8988T (cell line): ENCODE measurements at places on chromosomes 7 and 10.

DNA sequence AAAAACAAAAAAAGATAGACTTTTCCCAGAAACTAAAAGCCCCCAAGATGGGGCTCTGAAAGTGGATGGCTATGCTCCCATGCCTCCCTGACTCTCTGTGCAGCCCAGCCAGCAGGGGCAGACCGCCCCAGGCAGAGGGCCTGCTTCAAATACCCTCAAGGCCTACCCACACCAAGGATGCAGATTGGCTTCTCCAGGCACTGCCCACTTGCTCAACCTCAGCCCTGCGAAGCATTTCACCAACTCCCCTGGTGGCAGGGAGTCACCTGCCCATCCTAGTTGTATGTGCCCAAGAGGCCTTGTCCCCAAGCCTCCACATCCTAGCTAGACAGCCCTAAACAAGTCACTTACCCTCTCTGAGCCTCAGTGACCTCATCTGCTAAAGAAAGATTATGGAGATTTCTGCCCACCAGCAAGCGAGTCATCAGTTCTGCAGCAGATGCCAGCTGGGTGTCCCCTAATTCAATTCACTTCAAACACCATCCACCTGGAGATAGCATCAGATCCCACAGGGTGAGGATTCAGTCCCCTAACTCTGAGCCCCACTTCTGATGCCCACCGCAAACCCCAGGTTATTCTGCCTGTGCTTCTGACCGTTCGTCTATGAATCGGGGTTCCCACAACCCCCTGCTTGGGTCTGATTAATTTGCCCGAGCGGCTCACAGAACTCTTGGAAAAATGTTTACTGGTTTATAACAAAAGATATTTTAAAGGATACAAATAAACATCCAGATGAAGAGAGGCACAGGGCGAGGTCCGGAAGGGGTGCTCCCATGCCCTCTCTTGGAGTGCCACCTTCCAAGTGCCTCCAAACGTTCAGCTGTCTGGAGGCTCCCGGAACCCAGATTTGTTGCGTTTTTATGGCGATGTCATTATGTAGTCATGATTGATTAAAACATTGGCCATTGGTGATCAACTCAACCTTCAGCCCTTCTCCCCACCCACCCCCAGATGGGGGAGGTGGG is 18.6 kb upstream of the ZMIZ1 start:
- DNase-seq = no peak

- no peak for DNase-seq
Observed at GRCh38 chr10:120539076-120539475, 82.0 kb downstream of the PLPP4 start.

- DNase-seq = no peak
Observed at GRCh38 chr10:29131952-29132547, 156.8 kb upstream of the LYZL1 start.

DNA sequence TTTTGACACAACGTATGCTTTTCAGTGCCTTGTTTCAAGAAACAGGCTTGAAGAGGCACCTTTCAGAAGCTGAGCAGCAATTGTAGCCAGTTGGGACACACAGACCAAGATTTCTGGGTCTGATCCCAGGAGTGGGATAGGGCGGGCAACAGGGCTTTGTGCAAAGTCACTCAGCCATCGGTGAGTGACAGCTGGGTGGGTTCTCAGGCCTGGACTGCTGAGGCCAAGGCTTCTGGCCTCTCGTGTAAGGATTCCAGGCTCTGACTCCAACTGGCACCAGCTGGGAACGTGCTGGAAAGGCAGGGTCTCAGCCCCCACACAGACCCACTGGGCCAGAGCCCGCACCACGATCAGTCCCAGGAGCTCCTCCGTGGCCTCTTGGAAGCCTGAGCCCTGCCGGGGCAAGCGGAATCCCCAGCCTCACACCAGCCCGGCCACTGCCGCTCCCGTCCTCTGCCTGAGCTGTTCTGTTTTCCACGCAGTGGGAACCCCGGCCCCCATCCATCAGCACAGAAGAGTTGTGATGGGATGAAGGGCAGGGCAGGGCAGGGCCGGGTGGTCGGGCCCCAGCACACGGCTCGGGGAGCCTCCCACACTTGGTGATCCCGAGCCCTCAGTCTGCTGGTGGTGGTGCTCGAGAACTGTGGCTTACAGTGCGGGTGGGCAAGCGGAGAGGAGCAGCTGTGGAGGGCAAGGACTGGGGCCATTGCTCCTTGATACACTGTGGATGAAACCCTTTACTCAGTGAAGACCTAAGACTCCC is 46.8 kb downstream of the VIPR2 start:
- DNase-seq = no peak

- peak; percentile 58 for DNase-seq
Observed at GRCh38 chr7:130733931-130734814, at the start of gene KLF14. KLF14 (minus strand) TSS chr7:130734207; CDS start chr7:130734033, 174 bp downstream.

- DNase-seq = no peak
Observed at GRCh38 chr7:46315891-46316290, 394.8 kb upstream of the IGFBP3 start.

GRCh38 chr10:116868722-116869121 is 19.4 kb downstream of the ENO4 start:
- DNase-seq = no peak

DNA sequence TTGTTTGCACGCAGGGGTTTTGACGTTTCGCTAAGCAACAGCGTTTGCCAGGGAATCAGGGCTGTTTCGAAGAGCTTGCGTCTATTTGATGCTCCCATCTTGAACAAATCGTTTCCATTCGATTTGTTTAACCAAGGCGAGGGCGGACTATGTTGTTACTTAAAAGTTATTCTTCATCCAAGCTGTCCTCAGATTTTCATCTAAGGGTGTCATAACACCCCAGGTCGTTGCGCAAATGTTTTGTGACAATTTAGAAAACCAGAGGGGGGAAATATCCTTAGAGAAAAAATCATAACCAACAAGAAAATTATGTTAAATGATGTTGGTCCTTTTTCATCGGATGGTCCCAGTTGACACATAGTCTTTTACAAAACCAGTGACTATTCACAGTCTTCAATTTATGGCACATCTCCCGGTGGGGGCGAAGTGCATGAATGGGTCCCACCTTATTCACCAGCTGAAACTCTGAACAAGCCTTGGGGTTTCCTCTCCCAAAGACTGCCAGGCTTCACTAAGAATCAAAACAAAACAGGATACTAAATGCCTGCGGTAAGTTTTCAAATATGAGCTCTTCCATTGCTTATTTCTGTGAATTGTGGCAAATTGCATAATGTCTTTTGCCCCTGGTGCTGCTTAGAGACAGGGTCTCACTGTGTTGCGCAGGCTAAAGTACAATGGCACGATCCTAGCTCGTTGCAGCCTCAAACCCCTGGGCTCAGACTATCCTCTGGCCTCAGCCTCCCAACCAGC is 109.9 kb downstream of the REEP3 start:
- DNase-seq = no peak

DNA sequence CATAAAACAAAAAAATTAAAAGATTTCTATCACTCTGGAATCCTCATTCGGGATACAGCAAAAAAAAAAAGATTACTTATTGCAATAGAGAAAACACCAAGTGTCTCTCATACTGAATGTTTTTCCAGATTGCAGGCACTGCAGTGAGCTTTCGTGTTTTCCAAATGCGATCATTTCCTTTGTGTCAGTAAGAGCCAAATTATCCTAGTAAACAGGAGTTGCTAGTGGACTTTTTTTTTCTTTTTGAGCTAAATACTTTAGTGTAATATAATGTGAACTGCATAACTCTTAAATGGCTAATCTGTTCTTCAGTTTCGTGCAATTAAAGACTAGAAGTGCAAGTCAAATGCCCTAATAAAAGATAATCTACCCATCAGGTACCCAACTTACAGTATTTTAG is 44.4 kb upstream of the TOMM7 start:
- DNase-seq = no peak

DNA sequence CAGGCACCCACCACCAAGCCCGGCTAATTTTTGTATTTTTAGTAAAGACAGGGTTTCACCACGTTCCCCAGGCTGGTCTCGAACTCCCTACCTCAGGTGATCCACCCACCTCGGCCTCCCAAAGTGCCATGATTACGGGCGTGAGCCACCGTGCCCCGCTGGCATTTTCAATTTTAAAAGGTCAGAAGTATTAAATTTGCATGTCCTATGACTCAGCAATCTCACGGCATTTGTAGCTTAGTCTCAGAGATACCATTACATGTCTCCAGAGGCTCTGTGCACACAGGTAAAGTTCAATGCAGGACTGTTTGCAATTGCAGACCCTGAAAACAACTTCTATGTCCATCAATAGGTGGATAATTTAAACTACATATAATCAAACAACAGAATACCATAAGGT is 99.2 kb downstream of the DLG5 start:
- DNase-seq = no peak

DNA sequence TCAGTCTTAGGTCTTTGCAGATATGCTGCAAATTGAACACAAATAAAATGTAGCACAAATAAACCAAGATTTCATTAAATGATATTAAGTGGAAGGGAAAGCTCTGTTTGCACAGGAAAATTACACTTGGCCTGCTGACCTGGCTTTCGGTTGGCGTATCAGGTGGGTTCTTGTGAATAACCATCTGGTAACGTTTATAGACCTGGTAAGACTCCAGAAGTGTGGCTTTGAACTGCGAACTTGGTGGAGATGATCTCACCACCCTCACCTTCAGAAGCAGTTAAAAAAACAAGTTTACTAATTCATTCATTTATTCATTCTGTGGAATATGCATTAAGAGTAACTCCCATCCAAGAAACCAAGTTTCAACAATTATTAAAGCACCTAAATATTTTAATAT is 28.1 kb downstream of the ATE1 start:
- DNase-seq = no peak

GRCh38 chr10:86535132-86535882 is 13.7 kb upstream of the WAPL start:
- DNase-seq = peak; percentile 91

- DNase-seq = peak; percentile 38
Observed at GRCh38 chr10:99854860-99855259, 72.4 kb downstream of the ABCC2 start.

- DNase-seq = no peak
Observed at GRCh38 chr10:78420946-78421735, 387.5 kb downstream of the RPS24 start.

- DNase-seq = peak; percentile 1
Observed at GRCh38 chr10:71079761-71080380, 132.5 kb upstream of the UNC5B start.

DNA sequence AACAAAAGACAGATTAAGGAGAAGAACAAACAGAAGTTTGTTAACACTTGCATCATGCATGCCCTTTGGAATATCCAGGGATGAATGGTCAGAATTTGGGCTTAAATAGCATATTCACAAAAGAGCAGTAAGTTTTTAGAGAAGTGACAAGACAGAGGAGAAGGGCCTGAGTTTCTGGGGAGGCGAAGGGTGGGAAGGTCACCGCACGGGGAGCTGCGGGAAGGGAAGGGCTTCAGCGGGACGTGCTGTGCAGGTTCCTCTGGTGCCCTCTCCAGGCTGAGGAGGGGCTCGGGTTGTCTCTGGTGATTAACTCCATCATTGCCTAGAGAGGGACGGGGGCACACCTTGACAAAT is 10.4 kb upstream of the ZNF22 start:
- DNase-seq = no peak

DNA sequence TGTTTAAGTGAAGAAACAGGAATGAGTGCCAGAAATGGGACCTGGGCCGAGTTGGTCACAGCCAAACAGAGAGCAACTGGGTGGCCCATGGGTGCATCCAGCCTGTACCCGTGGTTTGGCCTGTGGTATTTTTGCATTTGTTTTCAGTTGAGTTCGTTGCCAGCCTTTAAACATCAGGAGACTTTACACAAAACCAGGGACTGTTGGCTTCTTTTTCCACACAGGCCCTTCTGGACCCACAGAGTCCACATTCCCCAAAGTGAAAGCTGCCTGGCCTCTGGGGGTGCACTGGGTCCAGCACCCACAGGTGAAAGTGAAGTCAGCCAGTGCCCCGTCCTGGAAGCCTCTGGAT is 54.1 kb upstream of the TNS3 start:
- DNase-seq = no peak

GRCh38 chr7:38168890-38169570 is 9.0 kb upstream of the STARD3NL start:
- DNase-seq = no peak

DNA sequence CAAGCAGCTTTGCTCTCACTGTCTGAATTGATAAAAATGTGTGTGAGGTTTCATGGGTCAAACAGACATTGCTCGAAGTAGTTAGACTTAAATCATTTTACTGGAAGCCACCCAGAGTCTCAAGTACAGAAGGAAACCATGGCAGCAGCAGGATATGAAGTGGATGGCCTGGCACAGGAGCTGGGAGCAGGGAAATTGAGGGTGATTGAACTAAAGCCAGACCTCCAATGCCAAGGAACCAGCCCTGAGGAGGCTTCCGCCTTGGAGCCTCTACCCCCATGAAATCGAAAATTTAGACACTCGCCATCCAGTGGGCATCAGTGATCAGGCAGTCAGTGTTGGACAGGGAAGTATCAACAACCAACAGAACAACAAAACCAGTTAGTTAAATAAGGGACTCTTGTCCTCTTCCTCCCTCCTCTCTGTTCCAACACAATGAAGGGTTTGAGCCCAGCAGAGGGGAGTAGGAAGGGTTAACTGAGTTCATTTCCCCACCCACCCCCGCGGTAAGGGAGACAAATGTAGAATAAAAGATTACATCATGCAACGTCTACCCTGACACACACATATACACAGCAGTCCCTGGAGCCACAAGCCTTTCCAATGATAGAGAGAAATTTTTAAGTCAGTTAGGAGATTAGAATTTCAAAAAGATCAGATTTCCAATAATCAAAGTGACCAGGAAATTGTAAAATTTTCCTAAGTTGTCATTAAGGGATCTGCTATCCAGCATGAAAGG is 156.3 kb downstream of the SLC16A9 start:
- no peak for DNase-seq

GRCh38 chr10:122461367-122461728 is at the start of gene HTRA1:
HTRA1 (plus strand) TSS chr10:122461553; CDS start chr10:122461653, 100 bp downstream.
- peak; percentile 71 for DNase-seq

DNA sequence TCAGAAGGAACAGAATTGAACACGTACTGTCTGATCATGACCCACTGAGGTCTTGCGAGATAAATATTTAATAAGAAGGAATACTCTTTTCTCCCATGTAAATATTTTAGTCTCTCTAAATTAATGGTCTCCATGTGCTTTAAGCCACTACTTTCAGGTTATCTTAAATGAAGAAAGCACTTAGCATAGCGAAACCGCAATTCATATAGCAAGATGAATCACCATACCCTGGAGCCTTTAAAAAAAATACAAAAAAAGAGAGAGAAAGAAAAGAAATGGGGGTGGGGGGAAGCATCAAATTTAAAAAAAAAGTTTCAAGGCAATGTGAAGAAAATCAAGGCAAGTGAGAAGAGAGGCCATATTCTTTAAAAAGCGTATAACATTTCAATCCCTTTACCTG is 82.5 kb downstream of the CTTNBP2 start:
- DNase-seq = no peak

DNA sequence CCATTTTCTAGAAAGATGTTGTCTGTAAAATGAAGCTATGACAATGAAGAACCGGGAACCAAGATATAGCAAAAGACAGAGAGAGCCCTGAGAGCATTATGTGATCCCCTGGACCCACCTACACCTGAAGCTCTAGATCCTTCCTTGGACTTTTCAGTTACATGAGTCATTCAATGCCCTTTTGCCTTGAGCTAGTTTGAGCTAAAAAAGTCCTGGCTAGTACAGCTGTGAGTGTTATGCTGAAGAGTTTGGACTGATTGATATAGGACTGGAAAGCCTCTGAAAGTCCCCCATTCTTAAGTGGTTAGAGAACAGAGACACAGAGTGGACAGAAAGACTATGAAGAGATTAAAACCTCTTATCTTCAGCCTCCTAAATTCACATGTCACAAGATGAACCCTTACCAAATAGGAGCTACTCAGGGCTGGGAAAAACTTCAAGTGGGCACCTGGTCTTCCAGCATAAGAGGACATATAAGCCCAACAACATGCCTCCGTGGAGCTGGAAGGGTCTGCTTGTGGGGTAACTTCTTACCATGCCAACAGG is 386.8 kb upstream of the NFE2L3 start:
- no peak for DNase-seq
